ENCODE measurements at places on chromosomes 2 and 18.

DNA sequence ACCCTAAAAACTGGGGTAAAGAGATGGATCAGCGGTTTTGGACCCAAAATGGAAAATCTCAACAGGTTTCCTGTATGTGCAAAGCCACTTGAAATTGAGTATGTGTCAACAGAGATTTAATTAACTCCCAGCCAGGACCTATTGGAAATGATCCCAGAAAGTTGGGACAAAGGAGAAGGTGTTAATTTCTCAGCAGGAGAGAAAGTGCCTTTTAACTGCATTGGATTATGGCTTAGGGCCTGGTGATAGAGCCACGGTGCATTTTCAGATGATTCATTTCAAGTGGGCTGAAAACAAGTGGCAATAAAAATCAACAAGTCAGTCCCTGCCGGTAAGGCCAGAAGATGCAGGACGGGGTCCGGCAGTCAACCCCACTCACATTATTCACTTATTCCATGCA is 80.2 kb upstream of the BCL11A start:
- no peak for DNase-seq

GRCh38 chr2:226354434-226354833 is 445.2 kb downstream of the IRS1 start:
- DNase-seq = no peak

DNA sequence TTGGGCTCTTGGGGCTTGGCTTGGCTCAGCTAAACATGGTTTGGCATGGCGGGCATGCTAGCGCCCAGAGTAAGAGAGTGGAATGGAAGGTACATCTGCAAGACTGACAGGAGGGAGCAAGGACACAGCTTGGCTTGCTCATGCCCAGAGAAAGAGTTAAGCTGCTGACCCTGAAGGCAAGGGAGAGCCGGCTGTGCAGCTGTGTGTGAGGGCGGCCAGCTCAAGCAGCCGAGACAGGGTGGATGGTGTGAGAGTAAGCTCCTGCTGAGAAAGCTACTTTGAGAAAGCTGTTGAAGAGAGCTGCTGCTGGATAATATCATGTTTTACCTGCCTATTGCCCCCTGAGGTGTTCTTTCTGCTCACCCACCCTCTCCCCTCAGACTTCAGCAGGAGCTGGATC is 135.6 kb downstream of the CCBE1 start:
- DNase-seq = no peak

DNA sequence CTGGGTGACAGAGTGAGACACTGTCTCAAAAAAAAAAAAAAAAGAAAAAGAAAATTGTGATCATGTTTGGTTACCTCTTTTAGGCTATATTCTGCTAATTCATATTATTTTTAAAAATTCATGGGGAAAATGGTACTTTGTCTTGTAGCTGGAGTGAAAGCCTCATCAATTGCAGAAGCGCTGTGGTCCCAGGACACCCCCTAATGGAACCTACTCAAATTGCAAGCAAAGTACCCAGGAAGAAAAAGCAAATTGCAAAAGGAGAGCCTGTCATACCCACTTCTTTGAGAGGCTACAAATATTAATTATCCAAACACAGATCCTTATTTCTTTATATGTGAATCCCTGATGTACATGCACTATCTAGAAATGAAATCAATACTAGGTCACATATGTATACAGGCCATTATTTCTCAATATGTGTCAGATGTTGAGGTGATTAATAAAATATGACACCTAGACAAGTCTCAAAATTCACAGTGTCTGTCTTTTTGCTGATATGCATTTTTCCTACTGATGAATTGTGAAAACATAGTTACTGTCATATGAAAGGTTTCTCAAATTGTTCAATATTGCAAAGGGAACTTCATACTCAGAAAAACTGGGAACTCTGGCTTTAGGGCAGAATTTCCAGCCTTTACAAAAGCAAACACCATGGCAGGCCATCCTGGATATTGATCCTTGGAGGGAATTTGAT is 12.6 kb downstream of the CRACDL start:
- DNase-seq = no peak

GRCh38 chr18:5941890-5942289 is 46.6 kb upstream of the TMEM200C start:
- no peak for DNase-seq

DNA sequence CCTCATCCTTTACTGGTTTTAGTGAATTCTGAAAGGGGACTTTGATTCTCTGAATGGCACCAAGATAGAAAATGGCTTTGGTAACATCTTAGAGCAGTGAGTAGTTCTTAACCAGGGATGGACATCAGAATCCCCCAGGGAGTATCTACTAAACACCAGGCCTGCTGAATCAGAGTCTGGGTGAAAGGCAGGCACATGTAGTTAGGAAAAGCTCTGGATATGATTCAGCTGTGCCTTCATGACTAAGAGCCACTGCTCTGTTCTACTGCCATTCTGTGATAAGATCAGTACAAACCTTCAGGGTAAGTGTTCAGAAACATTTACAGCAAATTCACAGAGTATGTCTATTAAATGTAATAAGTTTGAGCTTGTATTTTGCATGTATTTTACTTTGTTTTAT is 46.2 kb upstream of the B3GNT2 start:
- DNase-seq = peak; percentile 5
